ENCODE measurements at places on chromosomes 5 and 9.

DNA sequence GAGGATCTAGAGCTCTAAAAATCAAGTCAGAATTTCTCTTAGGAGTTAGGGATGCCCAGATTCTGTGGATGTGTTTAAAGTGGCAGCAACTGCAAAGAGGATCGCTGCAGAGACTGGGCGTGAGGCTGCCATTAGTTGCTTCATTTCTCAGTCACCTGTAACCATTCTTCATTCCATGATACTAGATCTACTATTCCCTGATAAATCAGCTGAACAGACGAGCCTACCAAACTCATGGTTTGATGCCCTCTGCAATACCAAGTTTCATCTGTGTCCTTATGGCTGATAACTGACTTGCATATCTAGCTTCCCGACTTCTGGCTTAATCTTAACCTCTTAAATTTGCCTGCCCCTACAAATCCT, 33.3 kb downstream of the UBE2R2 start:
- no peak for DNase-seq

DNA sequence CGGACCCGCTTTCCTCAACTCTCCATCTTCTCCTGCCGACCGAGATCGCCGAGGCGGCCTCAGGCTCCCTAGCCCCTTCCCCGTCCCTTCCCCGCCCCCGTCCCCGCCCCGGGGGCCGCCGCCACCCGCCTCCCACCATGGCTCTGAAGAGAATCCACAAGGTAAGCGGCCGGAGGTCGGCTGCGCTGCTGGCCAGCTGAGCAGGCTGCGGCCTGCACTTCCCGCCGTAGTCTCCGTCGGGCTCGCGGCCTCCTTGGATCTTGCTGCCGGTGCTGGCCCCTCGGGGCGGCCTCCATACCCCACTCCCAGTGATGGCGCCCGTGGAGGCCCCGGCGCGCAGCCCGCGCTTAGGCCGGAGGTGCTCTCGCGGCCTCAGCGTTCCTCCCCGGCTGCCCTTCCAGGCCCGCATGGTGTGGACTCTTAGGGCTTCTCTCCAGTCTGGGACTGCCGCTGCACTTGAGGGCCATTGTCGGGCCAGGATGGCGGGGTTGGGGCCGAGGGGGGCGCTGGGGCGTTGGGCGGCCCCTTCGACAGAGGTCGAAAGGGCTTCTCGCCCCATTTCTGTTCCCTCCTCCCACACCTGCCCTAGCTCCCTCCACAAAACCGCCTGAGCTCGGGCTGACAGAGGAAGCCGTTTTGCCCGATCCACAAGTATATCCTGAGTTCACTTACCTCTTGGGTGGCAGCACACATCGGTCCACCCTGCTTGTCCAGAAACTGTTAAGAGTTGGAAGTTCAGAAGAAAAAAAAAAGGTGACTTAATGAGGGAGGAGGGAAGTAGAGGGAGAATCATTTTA, 714 bp downstream of the UBE2D2 start:
- peak; percentile 33 for DNase-seq

DNA sequence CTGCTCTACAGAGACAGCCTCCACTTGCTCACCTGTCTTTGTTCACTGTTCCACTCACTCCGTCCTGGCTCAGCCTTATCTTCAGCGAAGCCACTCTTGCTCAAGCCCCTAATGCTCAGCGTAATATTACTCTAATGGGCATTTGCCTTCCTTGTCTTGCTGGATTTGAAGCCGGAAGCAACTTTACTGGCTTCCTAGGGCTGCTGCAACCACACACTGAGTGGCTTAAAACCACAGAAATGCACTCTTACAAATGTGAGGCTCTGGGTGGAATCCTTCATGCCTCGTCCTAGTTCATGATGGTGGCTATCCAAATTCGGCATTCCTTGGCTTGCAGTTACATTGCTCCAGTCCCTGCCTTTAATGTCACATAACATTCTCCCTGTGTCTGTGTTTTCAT, 85.5 kb upstream of the MARCHF11 start:
- no peak for DNase-seq

DNA sequence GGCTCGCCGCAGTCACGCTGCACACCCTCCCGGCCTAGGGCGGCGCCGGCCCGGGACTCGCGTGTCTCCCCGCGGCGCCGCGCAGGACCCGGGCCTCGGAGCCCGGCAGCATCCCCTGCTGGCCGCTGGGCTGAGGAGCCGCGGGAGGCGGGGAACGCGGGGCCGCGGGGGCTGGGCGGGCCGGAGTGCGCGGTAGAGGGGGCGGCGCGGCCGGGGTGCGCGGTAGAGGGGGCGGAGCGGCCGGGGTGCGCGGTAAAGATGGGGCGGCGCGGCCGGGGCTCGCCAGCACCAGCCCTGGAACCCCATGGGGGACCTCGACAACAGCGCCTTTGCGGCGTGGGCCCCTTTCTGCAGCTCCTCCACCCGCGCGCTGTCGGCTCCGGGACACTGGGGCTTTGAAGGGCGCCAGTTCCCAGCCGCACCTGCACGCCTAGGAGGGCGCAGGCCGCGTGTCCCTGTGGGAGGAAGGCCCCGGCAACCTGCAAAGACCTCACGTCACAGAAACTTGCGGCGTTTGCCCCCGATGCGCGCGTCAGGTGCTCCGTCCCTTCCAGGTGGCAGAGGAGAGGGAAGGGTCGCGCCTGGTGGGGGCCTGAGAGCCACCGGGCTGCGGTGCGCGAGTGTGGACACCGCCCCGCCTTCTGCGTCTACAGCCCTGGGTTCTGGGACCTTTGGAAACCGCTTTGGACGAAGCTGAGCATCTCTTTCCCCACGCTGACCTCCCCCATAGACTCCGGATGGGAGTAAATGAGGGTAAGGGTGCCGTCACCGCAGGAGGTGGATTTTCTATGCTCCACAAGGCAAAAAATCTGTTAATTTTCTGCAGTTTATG, 49.6 kb downstream of the NSUN2 start:
- peak; percentile 3 for DNase-seq

GRCh38 chr5:1354576-1354975, 9.7 kb upstream of the CLPTM1L start:
- DNase-seq = no peak

DNA sequence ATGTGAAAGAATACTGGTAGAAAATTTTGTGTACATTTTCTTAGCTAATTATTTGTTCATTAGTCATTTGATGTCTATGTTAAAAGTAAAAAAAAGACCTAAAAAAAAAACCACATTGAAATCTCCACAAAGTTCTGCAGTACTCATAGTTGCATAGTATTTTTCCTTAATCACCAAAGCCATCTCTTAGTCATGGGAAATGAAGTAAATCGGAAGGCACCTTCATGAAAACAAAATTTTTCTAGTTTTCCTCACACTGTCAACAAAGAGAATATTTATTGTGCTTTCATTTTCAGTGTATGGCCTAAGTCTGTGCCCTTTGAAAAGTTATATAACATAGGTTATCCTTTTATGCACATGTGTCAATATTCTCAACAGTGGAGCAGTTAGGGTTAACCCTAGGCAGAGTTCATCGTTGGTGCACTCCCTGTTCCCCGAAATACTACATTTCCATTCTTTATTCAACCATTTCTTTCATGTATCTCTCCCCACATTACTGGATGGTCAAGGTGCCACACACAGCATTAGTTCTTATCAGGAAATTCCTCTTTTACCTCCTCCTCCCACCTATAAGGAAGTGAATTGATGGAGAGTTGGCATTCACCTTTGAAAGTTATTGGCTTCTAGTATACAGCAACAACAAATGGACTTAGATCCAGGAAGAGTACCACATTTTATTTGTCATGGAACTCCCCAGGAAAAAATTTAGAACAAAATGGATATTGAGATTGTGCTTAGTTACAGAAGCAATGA, 93.1 kb downstream of the NUDT12 start:
- no peak for DNase-seq

GRCh38 chr9:68966496-68966944, 47.4 kb downstream of the PRKACG start:
- no peak for DNase-seq

GRCh38 chr5:55219770-55220169, 7.3 kb downstream of the MCIDAS start:
- no peak for DNase-seq

GRCh38 chr5:178143246-178143645, 10.4 kb downstream of the NHP2 start:
- no peak for DNase-seq

GRCh38 chr9:14092344-14092743, 221.6 kb downstream of the NFIB start:
- DNase-seq = no peak

DNA sequence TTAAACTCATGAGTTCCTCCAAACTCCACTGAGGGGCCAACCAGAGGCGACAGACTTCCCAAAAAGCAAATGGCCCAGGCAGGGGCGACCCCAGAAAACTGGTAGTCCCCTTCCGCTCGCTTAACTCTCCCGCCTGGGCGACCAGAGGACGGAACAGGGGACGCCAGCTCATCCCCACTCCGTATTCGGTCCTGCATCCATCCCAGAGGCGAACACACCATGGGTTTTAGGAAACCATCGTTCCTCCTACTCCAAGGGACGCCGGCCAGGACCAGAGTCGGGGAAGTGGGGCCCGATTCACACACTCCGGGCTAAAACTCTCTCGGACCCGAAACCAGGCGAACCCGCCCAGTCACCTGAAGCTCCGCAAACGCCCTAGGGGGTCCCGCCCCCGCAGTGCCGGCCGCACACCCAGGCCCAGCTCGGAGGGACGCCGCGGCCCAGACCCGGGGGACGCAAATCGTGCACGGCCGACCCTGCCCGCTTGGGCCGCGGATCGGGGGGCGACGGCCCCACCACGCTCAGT, 478 bp downstream of the TEX10 start:
- no peak for DNase-seq

GRCh38 chr5:34009610-34010009, 1.8 kb upstream of the AMACR start:
- no peak for DNase-seq

DNA sequence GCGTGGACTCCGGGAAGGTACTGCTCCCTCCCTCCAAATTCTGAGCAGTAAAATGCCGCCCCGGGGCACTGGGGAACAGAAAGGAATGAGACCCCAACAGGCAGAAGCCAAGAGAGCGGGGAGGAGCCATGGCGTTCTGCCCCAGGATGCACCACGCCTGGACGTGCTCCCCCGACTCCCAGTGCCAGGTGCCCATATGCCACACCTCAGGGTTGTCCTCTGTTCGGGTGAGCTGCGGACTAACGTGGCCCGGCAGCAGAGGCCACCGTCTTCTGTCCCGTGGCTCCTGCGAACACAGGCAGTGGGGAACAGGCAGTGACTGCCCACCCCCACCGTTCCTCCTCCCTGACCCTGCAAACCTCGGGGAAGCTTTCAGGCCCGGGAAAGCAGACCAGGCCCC, 4.8 kb downstream of the SURF6 start:
- no peak for DNase-seq

- DNase-seq = peak; percentile 45
These were observed 753 bp downstream of the ARHGAP26 start for GRCh38 chr5:142770650-142771609.

- DNase-seq = no peak
These were observed 312 bp downstream of the SET start for GRCh38 chr9:128689293-128689774.

DNA sequence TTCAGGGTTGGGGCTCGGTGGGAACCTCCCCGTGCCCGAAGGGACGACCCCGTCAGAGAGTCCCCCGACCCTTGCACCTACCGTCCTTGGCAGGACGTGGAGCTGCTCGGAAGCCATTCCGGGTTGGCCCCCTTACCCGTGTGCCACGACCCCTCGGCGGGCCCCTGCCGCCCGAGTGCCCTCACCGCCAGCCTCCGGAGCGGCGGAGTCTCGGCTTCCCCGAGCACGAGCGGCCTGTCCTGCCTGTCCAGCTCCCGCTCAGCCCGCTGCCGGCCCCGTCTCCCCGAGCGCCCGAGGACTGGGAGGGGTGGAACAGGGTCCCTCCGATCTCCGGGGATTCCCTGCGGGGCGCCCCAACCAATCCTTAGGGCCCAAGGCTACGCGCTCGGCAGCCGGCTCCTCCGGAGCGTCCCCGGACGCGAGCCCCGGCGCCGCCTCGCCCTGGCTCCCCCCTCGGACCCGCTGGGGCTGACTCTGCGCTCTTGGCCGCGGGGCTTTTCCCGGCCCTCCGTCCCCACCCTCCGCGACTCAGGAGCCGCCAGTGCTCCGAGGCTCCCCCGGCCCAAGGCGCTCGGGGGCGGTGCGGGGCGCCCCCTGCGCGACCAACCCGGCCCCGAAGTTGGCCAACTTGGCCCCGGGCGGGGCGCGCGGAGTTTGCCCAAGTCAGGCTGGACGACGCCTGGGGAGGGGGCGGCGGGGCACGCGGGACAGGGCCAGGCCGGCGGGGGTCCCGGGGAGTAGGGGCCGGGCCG, 654 bp downstream of the ADAMTS2 start:
- DNase-seq = no peak

- no peak for DNase-seq
These were observed 26.9 kb downstream of the ADAMTS2 start for GRCh38 chr5:179318221-179318955.

- DNase-seq = no peak
These were observed 67.8 kb downstream of the SGCD start for GRCh38 chr5:156394642-156395305.

DNA sequence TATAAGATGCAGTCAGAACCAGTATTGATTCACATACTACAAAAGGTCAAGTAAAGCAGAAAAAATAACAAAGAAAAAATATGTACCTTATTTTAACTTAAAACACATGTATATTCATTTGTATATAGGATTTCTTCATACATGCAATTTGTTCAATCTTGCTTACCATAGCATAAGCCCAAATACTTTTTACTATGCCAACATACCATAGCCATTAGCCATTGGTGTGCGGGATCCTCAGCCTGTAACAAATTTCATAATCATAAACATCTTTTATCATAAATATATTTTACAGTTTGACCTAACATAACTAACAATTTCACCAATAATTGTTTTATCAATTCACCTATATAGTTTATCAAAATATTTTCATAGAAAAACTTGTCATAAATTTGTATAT, 51.1 kb downstream of the MPDZ start:
- no peak for DNase-seq

GRCh38 chr5:160457252-160457651, 35.6 kb downstream of the PTTG1 start:
- no peak for DNase-seq

DNA sequence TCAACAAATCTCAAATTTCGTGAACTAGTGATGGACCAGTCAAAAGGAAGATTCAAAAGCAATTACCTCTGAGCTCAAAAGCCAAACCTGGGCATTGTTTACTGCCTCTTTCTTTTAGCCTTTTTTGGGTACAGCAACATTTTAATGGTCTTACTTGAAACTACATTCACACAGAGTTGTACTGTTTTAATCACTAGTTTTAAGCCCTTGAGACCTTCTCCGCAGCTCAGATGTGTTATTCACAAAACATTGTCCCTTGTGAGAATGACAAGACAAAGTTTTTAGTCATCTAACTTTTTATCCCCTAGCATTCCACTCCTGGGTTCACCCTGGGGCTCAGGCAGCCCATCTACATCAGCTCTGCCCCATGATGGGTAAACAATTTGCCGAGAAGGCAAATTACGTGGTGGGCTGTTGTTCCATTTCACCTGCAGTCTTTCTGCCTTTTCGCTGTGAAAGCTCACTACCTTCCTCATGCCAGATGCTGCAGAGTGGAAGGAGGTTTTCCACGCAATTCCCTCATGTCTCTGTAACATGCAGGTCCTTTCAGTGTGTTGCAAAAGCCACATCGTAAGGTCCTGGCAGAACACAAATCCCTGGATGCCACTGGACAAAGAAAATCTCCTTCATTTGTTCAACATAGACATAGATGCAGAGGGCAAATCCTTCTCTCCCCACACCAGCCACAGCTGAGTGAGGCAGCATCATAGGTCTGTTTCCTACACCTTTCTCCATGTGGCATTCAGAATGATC, 175.7 kb downstream of the EBF1 start:
- DNase-seq = no peak
